Hypothalamus (tissue), 51 donors: ENCODE measurements at places on chromosomes 11 and 22.

- DNase-seq: no peak
Observed at GRCh38 chr11:45930951-45931570, 8.6 kb downstream of the LARGE2 start.

GRCh38 chr11:13939961-13940906 is 22.3 kb upstream of the SPON1 start:
- DNase-seq: no peak

DNA sequence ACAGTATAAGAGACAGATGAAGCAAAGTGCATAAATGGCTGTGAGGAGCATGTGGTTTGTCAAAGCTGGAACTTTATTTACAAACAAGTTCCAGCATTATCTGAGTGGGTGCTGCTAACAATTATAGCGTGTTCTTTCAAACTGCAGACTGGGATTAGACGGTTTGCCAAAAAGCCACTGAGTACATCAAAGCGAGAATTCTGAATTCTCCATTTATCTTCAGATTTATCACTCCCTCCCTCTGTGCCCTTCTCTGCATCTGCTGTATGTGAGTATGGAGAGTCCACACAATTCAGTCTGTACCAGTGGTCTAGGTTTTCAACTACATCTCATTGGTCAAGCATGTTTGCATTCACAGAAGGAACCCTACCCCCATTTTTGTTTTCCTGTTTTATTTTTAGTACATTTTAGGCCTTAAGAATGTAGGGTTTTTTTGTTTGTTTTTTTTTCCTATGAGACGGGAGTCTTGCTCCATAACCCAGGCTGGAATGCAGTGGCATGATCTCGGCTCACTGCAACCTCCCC is 18.1 kb upstream of the INCENP start:
- no peak for DNase-seq

GRCh38 chr22:47083379-47083986 is 321.0 kb downstream of the TBC1D22A start:
- DNase-seq: no peak

- DNase-seq: no peak
Observed at GRCh38 chr11:84146826-84147225, 860.7 kb upstream of the CCDC90B start.

DNA sequence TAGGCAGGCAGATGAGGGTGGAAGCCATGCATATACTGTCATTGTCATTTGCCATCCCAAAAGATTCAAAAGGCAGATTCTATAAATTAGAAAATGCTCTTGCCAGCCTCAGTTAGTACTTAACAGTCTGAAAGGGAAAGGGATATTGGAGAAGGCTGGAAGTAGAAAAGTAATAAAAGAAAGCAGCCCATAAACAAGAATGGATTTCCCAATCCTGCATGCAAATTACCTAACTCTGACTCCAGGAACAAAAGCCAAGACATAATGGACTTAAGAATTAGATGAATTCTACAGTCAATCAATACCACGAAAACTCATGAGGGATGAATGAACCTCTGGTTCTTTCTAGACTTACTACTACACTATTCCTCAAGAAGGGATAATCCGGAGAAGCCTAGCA is 5.9 kb downstream of the PAK1 start:
- DNase-seq: no peak

GRCh38 chr11:96465512-96465911 is 75.7 kb downstream of the JRKL start:
- no peak for DNase-seq

GRCh38 chr11:86021377-86021776 is 47.5 kb downstream of the PICALM start:
- no peak for DNase-seq

- peak; percentile 32 for DNase-seq
Observed at GRCh38 chr11:126628790-126629621, 273.5 kb downstream of the ST3GAL4 start.

DNA sequence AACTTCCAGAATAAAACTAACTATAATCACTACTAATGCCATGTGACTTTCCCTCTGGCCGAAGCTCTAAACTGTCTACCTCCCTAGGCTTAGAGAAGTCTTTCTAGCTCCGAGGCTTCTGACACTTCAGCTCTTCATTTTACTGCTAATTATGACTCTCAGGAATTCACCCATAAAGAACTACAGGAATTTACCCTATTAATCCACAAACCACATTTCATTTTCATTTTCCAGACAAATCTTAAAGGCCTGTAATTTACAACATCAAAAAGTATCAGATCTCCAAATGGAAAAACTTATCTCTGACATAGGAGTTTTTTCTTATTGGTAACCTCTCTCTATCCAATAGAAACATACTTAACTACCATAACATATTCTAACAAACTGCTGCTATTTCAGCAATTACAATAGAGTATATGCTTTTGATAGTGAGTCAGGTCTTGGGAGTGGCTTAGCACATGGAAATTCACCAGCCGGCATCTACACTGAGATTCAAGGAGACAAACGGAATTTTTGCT is 33.4 kb downstream of the MRTFA start:
- no peak for DNase-seq

DNA sequence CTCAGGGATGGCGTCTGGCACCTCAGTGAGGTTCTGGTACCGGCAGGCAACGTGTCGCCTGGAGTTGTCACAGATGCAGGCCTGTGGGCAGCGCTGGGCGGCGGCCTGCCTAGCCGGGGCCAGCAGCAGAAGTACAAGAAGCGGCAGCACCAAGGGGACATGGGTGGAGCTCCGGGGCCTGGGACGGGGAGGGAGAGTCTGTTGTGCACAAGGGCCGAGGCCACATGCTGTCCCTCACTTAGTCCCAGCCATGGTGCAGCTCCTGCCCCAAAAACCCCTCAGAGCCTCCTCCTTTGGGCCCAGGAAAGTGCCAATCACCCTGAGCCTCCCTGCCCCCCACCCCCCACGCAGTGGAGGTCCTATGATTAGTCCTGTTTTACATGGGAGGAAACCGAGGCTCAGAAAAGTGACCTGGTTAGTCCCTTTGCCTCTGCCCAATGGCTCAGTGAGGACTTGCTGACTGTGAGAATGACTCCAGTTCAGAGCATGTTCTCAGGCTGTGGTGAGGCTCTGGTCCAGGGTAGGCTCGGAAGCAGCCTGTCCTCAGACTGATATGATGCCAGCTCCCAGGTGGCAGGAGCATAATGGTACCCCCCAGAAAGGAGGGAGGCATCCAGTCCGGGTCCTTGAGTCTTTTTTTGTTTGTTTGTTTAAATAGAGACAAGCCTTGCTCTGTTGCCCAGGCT is 1.1 kb downstream of the CHADL start:
- no peak for DNase-seq

- no peak for DNase-seq
Observed at GRCh38 chr11:72631806-72632731, 42.2 kb downstream of the PDE2A start.

DNA sequence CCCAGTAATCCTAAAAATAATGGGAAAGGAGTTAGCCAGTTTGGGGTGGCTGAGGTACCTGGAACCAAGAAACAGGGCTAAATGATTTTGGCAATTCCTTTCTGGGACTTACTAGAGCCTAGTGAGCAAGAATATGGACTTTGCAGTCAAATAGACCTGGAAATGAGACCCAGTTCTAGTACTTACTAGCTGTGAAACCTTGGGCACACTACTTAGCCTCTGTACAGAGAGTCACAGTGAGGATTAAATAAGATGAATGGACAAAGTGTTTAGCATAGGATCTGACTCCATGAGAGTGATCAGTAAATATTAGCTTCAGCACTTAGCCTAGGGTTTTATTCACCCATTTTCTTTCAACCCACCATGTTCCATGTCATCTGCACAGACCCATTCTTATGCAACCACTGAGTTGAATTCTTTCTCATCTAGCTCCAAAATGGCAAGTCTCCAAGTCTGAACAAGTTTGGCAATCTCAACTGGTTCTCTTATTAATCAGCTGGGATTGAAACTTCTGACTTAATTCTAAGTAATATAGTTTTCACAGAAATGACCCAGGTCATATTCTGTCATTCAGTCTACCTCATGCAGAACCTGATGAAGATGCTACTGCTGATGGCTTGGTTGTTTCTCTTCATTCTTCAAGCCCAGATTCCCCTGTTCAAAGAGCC is 15.0 kb upstream of the SORL1 start:
- no peak for DNase-seq

DNA sequence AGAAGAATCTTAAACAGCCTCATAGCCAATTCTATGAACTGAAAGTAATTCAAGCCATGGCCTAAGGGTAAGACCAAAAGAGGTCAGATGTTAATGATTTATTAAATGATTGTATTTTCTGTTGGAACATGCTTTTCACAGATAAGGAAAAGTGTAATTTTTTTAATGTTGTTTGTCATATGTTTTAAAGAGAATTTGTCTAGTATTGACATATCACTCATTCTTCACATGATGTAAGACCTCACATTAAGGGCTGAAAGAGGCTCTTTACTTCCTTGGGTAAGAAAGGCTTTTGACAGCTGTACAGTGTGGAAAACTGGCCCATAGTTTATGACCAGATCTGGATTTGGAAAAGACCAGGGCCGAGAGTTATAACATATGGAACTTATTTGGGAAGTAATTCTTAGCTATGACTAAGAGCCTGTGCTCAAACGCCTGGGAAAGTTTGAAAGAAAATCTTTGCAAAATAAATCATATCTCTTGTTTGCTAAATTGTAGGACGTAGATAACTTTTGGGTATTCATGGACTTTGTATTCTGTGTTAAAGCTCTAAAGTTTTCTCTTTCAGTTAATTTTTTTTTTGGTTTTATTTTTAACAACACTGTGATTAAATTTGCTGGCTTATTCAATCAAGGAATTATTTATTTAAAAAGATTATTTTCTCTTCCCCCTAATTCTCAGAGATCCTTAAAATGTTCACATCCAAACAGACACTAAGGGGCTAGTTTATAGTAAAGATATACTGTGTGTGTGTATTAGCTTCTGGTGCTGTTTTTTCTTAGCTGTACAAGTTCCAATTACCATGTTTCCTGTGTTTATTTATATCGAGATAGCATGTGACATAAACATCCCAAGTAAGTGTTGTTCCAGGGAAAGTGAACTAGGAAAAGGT is 162.2 kb downstream of the ARHGAP42 start:
- DNase-seq: no peak

DNA sequence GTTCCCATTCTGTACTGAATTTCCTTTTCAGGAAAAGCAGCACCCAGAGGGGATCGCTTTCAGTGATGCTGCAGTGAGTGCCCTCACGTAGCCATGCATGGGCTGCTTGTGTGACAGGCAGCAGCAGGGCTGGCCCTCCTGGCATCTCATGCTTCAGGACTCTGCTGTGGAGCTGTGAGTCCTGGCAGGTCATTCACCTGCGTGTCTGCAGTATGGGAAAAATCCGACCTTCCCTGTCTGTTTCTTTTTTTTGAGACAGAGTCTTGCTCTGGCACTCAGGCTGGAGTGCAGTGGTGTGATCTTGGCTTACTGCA is 13.4 kb downstream of the GLB1L2 start:
- no peak for DNase-seq

- no peak for DNase-seq
Observed at GRCh38 chr11:12901272-12901671, 107.8 kb upstream of the RASSF10 start.

- peak; percentile 25 for DNase-seq
Observed at GRCh38 chr11:32792948-32793475, 1.4 kb downstream of the CCDC73 start.

GRCh38 chr22:42270510-42271190 is at the start of gene TCF20:
TSS of gene TCF20 (minus strand) at chr22:42270653. CDS start at chr22:42215305, 55,348 bp downstream.
- no peak for DNase-seq

- no peak for DNase-seq
Observed at GRCh38 chr11:70618431-70619101, 220.2 kb downstream of the CTTN start.

DNA sequence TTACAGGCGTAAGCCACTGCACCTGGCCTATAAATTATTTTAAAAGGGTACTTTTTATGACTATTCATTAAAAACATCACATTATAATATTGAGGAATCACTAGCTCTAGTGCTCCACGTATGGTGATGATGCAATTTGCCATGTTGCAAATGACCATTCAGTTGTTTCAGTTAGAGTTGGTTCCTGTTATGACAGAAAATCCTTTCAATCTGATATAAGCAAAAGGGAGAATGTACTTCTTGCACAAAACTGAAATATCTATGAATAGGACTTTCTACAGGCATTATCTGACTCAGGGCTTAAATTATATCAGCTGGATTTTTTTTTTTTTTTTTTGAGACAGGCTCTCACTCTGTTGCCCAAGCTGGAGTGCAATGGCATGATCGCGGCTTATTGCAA is 45.6 kb upstream of the RRM1 start:
- DNase-seq: no peak

- DNase-seq: no peak
Observed at GRCh38 chr22:38866399-38867123, 5.5 kb downstream of the CBX6 start.

DNA sequence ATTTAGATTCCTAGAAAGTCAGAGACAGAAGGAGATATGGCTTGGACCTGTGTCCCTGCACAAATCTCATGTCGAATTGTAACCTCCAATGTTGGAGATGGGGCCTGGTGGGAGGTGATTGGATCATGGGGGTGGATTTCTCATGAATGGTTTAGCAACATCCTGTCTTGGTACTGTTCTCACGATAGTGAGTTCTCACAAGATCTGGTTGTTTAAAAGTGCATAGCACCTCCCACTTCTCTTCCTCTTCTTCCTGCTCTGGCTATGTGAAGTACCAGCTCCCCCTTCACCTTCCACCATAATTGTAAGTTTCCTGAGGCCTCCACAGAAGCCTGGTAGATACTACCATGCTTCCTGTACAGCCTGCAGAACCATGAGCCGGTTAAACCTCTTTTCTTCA is 27.6 kb upstream of the PAMR1 start:
- DNase-seq: no peak

DNA sequence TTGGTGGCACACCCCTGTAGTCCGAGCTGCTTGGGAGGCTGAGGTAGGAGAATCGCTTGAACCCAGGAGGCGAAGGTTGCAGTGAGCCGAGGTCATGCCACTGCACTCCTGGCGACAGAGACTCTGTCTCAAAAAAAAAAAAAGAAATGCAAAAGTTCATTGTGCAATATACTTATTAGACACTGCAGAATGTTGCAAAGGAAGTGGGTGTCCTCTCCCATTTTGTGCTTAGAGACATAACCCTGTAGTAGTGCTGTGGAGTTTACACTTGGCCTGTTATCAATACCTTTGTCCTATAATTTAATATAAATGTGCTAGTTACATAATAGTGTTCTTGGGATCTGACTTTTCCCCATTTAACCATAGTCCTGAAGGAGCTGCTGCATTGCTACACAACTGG is 9.4 kb downstream of the BCL2L13 start:
- DNase-seq: no peak

DNA sequence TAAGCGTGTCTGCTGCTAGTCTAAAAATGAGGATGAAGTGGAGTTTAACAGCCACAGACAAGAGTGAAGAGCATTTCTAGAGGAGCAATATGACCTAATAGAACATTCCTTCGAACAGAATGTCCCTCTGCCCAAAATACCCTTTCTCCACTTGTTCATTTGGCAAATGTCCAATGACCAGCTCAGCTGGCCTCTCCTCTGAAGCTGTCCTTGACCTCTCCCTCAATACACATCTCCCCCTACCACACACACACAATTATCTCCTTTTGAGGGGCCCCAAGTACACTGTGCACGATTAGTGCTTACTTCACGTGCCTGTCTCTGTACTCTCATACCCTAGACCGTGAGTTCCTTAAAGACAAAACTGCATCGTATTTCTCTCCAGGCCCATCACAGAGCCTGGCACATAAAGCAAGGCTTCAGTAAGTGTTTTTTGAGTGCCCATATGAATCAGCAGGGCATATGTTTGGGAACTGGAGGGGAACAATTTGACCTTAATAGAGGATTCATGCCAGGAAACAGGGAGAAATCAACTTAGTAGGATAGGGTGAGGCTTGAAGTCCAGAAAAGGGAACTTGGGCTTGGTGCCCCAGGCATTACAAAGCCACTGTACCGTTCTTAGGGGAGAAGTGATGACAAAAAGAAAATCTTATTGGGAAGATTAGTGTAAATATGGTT is 18.1 kb upstream of the NCAM1 start:
- DNase-seq: no peak

- DNase-seq: no peak
Observed at GRCh38 chr22:47465809-47466208, 703.4 kb downstream of the TBC1D22A start.
